ENCODE measurements at places on chromosomes 7 and 10.

DNA sequence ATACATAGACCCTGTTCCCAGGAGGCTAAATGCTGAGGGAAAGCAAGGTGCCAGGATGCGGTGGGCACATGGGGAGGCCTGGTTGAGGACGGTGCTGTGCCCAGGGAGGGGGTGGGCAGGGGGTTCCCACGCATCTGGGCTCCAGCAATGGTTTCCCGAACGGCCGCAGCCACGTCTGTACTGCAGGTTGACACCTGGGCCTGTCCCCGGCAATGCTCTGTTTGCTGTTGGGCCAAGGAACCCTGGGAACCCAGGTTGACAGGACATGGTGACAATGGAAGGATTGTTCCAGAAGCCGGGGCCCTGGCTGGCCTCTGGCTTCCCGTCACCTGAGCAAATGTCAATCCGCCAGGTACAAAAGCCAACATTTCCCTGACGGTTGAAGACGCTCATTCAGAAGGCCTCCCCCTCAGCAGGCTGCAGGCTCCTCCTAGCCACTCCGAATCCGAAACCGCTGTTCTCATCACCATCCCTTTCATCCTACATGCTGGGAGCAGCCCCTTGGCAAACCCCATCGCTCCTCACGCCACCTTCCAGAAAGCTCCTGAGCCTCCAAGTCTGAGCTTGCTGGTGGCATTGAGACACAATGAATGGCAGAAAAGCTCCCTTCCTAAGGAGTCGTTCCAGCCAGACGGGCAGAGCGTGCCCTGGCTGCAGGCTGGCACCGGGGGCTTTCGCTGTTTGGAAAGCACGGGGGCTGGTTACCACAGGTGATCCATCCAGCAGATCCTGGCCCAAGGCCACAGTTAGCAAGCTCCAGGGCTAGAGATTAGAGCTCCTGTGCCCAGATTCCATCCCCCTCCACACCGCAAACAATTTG is 31.2 kb downstream of the SPOCK2 start:
- DNase-seq, result peak; percentile 68

- no peak for DNase-seq
These were observed 12.9 kb downstream of the MYOZ1 start for GRCh38 chr10:73628405-73628804.

DNA sequence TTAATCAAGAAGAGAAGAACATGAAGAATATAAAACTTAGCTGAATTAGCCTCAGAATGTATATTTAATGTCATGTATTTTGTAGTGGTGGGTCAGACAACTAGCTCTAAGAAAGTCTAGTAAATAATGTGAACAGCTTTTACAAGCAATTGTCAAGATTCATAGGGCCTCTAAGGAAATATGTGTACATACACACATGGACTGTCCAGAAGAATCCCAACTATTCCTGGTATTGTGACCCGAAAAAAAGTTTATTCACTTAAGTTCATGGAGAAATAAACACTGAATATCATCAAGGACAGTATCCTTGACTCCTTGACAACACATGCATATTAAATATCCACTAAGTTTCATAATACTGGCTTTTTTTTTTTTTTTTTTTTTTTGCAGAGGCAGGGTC is 11.4 kb upstream of the TWIST1 start:
- no peak for DNase-seq

DNA sequence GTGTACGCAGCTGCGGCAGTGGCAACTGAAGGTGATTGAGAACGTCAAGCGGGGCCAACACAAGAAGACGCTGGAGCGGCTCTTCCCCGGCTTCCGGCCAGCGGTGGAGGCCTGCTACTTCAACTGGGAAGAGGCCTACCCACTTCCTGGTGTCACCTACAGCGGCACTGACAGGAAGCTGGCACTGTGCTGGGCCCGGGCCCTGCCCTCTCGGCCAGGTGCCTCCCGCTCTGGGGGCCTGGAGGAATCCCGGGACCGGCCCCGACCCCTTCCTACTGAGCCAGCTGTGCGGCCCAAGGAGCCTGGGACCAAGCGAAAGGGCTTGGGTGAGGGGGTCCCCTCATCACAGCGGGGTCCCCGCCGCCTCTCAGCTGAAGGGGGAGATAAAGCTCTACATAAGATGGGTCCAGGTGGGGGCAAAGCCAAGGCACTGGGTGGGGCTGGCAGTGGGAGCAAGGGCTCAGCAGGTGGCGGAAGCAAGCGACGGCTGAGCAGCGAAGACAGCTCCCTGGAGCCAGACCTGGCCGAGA is 6.5 kb downstream of the ZSWIM8 start:
- DNase-seq, result peak; percentile 42

DNA sequence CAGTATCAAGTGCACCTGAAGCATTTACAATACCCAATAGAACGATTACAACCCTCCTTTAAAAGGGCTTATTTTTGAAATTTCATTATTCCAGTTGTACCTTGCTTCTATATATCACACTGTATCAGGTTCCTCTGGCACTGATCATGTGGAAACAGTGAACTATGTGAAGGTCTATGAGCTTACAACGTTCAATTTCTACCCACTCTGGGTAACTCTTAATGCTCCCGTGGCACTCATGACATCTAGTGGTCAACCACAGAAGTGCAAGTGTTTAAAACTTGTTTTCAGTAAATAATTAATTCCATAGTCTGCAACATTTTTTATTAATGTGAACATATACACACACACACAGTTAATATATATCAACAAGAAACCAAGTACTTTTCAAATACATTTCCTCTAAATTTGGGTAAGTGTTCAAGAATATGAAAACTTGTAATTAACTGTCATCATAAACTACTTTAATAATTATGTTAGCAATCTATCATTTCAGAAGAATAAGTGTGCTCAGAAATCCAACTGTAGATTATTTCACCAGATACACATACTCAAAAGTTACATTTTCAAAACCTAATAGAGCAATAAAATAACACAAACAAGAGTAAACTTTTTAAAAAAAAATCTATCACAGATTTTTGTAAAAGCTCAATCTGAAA is 61.0 kb downstream of the MPP7 start:
- no peak for DNase-seq

GRCh38 chr10:92844746-92845145 is 3.6 kb upstream of the EXOC6 start:
- no peak for DNase-seq

DNA sequence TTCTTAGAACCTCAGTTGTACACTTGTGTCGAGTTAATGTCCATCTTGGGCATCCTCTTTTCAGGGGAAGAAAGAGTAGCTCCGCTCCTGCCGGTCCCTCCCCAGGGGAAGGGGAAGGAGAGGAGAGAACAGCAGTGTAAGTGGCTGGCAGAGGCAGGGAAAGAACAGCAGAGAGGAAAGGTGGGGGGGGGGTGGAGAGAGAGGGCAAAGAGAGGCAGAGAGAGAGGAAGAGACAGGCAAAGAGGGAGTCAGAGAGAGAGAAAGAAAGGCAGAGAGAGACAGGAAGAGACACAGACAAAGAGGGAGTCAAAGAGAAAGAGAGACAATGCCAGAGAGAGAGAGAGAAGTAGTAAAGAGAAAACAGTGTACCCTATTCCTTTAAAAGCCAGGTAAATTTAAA is 53.9 kb downstream of the MRPS24 start:
- no peak for DNase-seq

DNA sequence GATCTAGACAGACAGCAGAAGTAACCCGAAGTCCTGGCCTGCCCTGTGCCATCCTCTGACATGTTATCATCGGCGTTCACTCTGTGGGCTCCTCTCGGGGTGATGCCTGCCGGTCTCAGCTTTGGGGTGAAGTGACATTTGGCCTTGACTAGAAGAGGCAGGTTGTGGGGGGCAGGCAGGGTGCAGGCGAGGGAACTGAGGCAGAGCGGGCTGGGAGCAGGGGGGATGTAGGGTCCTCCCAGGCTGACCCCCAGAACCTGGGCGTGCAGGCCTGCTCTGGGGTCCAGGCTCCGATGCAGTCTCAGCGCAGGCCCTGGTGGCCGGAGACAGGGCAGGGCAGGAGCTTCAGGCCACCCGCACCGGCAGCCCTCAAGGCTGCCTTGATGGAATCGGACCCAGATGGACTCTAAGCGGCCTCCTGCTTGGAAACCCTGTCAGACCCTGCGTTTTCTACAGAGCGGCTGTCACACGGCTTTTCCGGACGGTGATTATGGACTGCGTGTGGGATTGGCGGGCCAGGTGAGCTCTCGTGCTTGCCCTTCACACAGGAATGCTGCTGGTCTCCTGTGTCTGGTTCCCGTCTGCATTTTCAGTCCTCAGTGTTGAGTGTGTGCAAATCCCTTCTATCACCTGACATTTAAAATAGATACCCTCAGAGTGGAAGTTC is 842 bp upstream of the JAKMIP3 start:
- DNase-seq, result peak; percentile 75

DNA sequence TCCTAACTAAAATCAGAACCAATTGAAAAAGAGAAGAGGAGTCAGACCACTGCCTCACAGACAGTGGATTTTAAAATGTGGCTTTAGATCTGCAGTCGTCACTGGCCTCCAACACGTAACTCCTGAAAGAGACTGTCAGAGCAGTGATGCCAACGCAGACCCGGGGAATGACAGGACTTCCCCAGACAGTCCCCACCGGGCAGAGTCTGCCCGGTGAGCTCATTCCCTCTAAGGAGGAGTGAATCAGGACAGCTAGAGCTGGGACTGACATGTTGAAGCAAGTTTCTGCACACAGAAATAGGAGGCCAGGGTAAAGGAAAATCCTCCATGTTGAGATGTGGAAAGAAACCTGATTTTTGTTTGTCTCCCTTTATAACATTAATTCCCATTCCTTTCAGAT is 105.0 kb downstream of the TES start:
- DNase-seq, result peak; percentile 54

GRCh38 chr7:46559194-46559832 is 638.2 kb upstream of the IGFBP3 start:
- no peak for DNase-seq

DNA sequence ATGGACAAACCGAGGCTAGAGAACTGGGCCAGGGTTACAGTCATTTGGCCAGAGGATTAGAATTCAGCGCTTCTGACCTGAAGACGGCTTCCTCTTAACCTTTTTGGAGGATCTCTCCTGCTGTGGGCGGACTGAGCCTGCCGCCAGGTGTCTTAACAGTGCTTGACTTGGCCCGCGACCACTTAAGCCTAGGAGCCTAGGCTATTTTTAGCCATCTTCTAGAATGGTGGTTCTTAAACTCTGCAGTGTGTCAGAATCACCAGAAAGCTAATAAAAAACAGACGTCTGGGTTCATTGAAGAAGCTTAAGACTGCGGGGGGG is 722 bp downstream of the MDH2 start:
- DNase-seq, result no peak

DNA sequence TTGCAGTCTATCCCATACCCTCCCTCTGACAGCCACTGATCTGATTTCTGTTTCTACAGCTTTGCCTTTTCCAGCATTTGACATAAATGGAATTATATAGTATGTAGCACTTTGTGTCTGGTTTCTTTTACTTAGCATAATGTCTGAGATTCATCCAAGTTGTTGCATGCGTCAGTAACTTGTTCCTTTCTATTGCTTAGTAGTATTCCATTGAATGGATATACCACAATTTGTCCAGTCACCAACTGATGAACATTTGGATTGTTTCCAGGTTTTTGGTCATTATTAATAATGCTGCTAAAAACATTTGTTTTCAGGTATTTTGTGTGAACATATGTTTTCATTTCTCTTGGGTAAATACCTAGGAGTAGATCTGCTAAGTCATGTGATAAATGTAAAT is 6.5 kb upstream of the KIAA1549 start:
- DNase-seq, result no peak

DNA sequence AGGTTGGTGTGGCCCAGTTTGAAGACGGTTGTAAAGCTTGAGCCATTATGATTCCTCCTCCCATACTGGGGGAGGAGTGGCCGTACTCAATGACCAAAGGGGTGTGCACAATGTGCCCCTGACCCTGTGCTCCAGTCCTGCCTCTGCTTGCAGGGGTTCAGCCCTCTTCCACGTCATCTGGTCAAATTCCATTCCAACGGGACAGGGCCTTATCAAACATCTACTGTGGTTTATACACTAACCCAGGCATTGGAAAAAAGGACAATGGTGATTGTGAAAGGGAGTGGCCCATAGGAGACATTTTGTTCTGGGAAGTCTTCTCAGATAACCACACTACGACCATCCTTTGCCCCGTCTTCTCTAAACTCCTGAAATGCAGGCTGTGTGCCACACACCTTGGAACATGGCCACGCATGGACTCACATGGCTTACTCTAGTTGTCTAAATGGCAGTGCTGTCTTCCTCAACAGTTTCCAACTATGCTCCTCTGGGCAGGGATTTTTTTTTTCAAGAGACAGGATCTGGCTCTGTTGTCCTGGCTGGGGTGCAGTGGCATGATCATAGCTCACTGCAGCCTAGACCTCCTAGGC is 103.0 kb downstream of the JCAD start:
- DNase-seq, result no peak

DNA sequence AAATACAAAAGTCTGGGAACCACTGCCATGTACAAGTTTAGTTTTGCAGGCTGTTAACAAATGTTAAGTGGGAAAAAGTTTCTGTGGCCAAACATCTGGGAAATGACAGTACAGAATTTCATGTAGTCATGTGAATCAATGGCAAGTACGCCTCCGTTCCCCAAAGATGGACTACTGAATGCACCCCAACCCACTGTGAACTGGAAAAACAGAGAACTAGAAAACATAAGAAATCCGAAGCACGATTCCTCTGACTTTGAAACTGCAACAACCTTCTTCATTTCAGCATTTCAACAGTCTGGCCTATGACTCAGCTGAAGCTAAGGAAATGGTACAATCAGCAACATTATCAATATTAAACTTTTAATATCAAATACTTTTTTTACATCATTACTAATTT is 41.8 kb downstream of the MCMBP start:
- DNase-seq, result no peak

DNA sequence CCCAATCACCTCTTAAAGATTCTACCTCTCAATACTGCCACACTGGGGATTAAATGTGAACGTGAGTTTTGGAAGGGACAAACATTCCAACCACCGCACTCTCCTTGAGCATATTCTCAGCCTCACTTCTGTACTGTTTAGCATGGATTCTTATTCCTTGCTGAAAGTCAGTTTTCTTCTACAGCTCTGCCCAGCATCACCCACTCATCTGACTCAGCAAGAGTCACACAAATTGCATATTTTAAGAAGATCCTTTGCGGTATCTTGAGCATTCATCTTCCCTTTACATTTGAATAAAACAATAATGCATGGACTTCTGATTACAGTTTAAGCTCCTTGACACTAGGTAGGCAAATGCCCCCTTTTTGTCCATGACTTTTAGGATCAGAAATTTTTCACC is 251.6 kb upstream of the MKLN1 start:
- peak; percentile 72 for DNase-seq

DNA sequence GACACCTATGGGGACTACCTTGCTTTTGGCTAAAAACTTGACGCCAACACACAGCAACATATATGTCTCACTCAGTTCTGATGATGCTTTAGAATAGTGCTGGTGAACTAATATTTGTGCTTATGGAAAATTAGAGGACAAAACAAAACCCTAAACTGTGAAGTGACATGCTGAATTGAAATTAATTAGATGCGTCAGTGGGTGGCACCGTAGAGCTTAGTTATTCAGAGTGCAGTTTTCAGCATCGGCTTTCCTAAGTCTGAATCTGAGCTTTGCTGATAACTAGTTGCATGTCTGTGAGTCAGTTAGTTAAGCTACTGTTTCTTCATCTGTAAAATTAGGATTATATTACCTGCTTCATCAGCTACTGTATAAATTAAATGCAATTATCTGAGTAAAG is 245.0 kb upstream of the SORCS1 start:
- DNase-seq, result no peak

Measured in osteoblast (primary cell).